ENCODE measurements at places on chromosomes 6 and 20.
A peak's percentile ranks its signal among the peaks of the same experiment; 100 is the strongest.

DNA sequence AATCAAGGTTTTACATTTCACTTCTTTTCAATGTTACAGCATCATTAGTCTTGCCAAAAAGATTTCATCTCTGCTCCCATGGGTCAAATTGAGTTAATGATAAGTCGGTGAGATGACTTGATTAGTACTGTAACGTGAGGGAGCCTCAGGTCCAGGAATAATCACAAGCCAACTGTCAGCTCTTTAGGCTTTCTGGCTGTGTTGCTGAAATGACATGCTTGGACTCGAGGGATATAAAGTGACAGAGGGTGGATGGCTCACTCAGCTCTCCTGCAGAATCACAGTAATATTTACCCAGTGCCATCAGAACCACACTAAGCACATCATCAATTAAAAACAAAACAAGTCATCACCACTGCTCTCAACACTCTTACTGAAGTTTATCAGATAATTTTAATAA is 196.2 kb upstream of the THEMIS start:
- DNase-seq = no peak

DNA sequence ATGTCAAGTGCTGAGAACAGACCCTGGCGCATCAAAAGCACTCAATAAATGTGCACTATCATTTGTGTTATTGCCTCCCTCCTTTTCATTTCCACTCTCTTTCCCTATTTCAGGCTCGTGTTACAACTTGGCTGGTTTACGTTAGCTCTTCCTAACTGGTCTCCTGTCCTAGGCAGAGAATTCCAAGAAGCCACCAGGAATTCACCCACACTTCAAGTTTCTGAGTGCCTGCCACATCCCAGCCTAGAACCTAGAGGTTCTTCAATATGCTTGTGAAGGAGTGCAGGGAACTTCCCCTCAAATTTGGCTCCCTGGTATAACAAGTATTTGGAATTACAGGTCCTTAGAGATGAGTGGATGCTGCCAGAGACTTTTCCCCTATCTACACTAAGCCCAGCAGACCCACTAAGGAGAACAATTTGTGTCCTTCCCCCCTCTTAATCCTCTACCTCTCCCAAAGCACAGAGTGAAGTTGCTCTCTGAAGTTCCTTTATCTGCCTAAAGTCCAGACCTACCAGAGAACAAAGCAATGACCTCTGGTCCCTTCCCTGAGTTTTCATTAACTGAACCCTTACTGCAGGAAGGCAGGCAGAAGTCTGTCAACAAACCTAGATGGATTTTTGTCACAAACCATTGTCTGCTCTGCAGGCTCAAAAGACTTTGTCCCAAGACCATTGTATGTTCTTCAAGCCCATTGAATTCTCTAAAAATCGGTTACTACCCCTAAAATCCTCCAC is 201.6 kb upstream of the JARID2 start:
- DNase-seq = no peak

DNA sequence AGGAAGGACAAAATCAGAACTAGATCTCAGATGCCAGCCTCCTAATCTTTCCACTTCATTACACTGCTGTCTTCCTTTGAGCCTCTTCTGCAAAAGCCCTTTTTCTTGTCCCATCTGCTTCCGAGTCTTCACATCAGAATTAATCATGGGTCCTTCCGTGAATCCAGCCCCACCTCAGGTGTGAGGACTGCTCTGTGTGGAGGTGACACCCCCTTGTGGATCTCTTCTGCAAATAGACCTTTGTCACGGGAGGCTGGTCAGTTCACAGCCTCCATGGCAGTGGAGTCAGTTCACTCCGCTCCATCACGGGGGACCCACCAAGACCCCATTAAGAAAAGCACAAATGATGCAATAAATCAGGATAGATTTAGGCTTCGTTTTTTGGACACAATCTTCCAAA is 171.1 kb downstream of the ADAT2 start:
- DNase-seq = no peak

DNA sequence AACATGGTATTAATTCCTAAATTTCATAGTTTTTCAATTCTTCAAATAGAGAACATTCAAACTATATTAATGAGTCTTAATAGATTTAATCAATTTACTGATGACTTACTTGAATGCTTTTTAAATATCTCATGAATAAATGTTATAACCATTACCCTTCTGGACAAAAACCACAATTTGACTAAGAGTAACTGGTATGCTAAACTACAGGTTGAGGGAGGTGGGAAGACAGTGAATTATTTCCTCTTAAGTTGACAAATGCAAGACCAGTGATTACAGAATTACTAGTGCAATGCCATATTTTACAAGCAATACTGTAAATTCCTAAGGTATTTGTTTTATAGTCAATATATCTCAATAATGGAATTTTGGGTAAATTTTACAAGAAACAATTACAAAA is 65.1 kb downstream of the REV3L start:
- DNase-seq = no peak

GRCh38 chr20:46752728-46753127 is 43.3 kb downstream of the SLC2A10 start:
- peak; percentile 6 for DNase-seq
